ENCODE measurements at places on chromosomes 2 and 18. TPM values are rescaled to one million over a fixed set of nuclear protein-coding genes. Genes with fewer than 3 reads are reported as not detected.

UCN gene
- total RNA-seq = not detected

PLEK gene
- under 0.01 TPM for total RNA-seq

SERPINB4 gene
- not detected for total RNA-seq

TSPYL6 gene
- total RNA-seq = not detected

ANO7 gene
- total RNA-seq = 0.36 TPM

ALPI gene
- not detected for total RNA-seq

ELOA2 gene
- not detected for total RNA-seq

LIPT1 gene
- 3.2 TPM for total RNA-seq

C2orf81 gene
- total RNA-seq = under 0.01 TPM

PIEZO2 gene
- total RNA-seq = 3.3 TPM

UGT1A1 gene
- total RNA-seq = not detected

DYNAP gene
- total RNA-seq = not detected

CARF gene
- 3.1 TPM for total RNA-seq

ALPG gene
- not detected for total RNA-seq

MYL1 gene
- total RNA-seq = not detected

DYSF gene
- total RNA-seq = under 0.01 TPM
